Vagina (tissue), 2 donors: ENCODE measurements at places on chromosomes 13 and 19.

GRCh38 chr13:76812206-76812897 is 73.9 kb downstream of the KCTD12 start:
- DNase-seq: no peak

DNA sequence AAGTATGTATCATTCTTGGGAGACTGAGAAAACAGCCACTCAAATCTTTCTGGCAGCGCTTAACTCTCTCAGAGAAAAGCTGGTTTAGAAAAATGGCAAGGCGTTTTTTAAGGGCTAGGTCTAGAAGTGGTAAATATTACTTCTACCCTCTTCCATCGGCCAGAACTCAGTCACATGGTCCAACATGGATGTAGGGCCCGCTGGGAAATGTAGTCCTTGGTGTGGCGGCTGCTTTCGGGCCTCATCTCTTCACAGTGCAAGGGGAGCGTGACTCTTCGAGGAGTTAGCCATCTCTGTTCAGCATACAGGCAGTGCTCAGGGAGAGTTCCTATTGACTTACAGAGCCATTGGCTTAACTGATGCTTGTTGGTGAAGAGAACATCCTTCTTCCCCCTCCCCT is 6.3 kb downstream of the VSTM2B start:
- DNase-seq: no peak

DNA sequence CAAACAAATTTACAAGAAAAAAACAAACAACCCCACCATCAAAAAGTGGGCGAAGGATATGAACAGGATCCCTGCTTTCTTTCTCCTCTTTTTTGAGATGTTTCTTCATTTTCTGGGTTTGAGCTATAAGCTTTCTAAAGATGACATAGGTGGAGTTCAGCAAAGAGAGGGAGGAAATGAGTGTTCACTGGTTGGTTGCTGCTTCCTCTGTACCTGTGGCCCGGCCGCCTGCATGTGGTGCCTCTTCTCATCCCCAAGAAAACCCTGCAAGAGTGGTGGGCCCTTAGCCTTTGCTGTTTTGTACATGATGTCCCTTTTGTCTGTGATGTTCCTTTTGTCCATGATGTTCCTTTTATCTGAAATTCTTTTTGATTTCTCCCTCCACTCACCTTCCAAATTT is 178.4 kb upstream of the SERP2 start:
- DNase-seq: no peak

DNA sequence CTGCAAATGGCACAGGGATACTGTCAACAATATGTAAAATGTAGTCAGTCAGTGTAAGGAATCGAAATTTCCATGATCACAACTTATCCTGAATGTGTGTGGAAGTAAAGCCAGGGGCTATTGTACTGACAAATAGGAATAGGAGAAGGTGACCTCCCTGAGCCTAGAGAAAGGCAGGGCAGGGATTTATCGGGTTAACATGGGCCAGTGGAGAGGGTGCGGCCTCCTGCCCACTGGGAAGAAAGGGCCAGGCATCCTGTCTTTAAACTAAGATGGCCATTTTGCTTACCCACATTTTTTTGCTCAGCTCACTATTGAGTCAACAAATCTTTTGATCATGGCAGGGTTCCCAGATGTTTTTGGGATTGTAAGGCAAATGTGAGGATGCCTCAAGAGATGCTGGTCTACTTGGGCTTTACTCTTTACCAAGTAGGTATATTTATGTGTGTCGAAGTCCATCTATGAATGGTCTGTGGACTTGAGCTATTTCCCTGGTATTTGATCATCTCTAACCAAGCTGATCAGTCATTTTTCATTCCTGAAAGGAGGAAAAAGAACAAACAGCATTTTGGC is 116.6 kb upstream of the RNF113B start:
- no peak for DNase-seq
